ENCODE measurements at places on chromosomes 2 and 18.

DNA sequence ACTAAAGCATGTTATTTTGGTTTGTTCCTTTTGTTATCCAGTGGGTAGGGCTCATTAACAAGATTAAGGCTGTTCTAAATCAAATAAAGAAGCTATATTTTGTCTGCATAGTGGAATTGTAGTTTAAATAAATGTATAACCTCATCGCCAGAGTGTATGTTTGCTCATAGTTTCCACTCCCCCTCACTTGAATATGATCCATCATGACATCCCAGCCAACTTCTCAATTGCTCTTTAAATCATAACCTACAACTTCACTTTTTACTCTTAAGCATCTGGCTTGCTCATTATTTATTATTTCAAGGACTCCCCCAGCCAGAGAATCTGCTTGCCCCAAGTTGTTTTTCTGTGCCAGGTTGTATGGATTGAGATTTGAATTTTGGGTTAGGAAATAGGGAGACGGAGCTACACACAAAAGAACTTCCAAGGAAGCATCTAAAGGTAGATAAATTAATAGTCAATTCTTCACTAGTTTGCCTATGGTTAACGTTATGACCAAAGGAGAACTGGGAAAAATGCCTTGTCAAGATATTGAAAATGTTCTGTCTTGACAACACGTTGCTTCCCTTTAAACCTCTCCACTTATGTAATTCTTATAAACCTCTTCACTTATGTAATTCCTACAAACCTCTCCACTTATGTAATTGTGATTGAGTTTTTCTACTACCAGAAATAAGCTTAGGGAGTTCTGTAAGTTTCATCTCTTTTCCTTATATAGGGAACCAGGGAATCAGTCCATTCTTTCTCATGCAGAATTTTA is 55.4 kb upstream of the UPP2 start:
- DNase-seq: no peak

DNA sequence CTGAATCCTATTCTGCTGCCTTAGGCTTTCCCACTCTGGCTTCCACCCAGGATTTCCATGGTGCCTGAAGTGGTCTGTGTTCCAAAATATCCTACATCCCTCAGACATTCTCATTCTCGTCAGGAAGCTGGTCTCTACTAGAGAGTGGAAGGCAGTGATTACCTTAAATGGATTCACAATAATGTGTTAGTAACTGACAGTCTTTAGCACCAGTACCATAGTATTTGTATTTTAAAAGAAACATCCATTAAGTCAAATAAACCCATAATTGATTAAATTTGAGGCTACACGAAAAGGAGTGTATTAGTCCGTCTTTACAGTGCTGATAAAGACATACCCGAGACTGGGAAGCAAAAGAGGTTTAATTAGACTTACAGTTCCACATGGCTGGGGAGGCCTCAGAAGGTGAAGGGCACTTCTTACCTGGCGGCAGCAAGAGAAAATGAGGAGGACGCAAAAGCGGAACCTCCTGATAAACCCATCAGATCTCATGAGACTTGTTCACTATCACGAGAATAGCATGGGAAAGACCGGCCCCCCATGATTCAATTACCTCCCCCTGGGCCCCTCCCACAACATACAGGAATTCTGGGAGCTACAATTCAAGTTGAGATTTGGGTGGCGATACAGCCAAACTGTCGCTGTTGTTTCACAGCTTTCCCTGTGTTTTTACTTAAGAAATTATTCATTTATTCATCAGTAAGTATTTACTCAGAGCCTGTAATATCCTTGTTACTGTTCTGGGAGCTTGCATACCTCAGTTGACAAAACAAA is 306.5 kb downstream of the STK39 start:
- DNase-seq: no peak

- DNase-seq: no peak
Measured at GRCh38 chr2:126913329-126913728, 14.6 kb downstream of the TEX51 start.

- DNase-seq: no peak
Measured at GRCh38 chr2:11757101-11757500, 10.7 kb downstream of the LPIN1 start.

- no peak for DNase-seq
Measured at GRCh38 chr18:77147418-77147852, 14.9 kb upstream of the MBP start.

DNA sequence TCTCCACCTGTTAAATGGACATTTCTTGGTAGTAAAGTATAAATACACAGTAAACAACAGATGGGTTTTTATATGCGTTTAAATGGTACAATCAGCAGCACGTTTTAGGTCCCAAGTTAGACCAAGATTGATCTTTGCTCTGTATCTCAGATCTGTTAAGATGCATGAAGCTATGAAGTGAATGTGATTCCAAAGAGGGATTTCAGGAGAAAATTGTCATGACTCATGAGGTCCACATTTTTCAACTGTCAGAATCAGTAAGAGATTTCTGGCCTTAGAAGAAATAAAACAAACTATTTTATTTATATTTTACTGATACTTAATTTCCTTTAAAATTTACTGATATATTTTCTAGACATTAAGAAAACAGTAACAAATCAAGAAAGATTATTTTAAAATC is 142.7 kb downstream of the EML6 start:
- DNase-seq: no peak

- no peak for DNase-seq
Measured at GRCh38 chr18:75879196-75879595, 451.7 kb upstream of the SMIM21 start.

GRCh38 chr2:31205186-31205585 is 12.1 kb downstream of the CAPN14 start:
- DNase-seq: no peak

DNA sequence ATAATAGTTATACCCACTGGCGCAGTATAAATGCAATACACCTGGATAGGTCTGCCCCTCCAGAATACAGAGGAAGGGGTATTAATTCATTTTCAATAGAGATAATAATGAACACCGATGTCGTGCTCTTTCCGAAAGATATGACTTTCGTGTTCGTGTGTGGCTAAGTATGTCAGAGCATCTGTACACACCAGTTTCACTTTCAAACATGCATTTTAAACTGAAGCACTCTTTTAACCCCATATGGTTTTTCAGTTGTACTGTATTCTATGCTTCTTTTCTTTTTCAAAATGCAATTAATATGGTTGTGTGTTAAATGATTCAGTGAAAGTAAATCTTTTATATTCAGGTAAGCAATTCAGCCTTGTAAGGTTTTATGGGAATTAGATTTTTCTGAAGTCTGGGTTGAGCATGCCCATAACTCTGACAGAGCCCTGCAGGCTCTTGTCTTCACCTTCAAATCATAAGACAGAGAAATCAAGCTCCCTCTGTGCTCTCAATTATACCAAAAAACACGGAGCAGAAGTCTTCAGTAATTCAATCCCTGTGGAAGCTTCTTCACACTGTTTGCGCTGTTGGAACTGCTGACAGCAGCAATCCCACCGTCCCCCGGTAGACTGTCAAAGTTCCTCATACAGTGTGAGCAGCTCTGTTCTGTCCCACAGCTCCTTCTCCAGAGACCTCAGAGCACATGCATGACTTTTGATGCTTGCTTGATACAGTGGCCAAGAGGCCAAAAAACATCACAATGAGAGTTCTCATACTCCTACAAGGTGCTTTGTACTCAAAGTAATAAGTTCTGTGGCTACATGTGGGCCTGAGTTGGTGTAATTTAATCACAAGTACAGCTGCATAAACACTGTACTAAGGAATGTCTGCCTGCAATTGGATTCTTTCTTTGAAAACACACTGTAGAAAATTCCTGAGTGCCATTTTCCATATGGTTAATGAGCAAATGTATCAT is 186.8 kb downstream of the ZNF521 start:
- DNase-seq: no peak

DNA sequence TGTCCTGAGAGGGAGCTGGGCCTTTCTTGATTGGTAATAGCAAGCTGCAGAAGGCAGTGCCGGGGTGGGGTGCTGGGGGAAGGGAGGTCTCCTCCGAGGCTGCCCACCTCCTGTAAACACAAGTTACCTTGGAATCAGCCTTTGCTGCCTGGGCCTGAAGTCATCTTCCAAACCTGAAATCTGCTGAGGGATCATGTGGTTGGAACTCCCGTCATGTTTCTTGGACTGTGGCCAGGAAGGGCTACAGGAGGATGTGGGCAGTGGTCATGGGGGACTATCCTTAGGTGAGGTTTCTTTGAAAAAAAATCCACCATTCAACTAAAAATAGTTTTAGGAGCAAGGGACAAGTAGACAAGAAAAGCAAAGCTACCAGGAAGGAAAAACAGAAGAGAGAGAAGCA is 74.2 kb downstream of the CDK15 start:
- no peak for DNase-seq

DNA sequence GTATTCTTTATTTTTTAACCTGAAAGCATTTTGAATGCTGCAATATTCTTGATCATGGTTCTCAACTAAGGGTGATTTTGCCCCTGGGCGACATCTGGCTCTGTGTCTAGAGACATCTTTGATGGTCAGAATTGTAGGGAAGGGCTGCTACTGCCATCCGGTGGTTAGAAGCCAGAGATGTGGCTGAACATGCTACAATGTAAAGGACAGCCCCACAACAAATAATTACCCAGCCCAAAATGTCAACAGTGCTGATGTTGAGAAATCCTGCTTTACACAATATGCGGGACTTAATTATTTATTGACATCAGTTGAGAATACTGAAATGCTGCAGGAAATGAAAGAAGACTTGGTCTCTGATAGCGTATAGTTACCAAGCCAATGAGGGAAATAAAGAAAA is 37.5 kb upstream of the SERPINB2 start:
- no peak for DNase-seq

DNA sequence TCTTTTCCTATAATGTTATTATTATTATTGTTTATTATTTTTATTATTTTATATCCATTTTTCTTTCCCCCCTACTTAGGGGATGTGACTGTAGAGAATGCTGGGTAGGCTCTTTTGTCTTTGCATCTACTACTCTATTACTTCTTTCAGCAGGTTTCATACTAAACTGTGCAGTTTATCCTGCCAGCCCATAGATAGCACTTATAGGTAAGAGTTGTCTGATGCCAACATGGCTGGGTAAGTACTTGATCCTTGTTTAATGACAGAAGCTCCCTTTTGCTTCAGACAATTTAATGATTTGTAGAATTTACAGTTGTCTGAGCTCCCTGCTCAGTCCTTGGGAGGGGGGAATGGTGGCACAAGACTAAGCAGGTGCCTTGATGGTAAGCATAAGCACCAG is 262.9 kb upstream of the CDH2 start:
- DNase-seq: no peak

All from activated T-helper 9 cell treated with anti-CD3 and anti-CD28 coated beads, Interleukin-2, amount 50 U/mL, for 16 hours (primary cell).